Fibroblast of skin of right quadriceps (primary cell): ENCODE measurements at places on chromosomes 2 and 18.

DNA sequence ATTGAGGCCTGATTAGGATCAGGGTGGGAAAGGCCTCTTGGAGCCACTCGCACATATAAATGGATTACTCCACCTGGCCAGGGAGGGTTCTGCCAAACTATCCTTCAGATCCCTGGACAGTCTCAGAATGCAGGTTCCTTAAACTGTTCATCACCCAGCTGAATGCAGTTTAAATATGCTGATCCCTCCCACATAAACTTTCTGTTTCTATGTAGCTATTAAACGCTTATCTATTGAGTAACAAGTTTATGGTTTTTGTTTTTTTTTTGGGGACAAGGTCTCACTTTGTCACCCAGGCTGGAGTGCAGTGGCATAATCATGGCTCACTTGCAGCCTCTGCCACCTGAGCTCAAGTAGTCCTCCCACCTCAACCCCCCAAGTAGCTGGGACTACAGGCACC is 1.9 kb downstream of the CAD start:
- DNase-seq = no peak

- DNase-seq = no peak
Observed at GRCh38 chr2:54642677-54643430, 80.6 kb upstream of the EML6 start.

DNA sequence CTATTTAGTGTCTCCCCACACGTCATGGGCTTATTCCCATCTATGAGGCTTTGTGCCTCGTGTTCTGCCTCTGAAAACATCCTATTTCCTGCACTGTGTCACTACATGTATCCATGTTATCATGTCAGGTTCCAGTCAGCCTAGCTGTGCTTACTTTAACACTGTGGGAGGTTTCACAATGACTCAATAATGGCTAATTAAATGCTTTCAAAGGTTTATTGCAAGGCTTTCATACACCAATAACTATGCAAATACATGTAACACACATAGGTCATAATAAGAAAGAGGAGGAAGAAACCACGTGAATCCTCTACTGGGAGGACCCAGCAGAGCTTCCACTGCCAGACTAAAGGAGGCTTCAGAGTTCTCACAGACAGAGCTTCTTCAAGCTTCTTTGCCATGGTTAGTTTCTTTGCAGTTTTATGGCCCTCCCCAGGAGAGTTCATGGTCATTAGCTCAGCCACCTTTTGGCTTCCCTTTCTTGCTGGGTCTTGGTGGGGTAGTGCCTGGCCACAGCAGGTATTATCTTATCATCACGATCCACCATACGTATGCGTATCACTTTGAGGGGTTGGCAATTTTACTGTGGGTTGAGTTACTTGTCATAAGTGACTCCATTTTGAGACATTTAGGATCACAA is 5.1 kb upstream of the COLEC12 start:
- peak; percentile 42 for DNase-seq

DNA sequence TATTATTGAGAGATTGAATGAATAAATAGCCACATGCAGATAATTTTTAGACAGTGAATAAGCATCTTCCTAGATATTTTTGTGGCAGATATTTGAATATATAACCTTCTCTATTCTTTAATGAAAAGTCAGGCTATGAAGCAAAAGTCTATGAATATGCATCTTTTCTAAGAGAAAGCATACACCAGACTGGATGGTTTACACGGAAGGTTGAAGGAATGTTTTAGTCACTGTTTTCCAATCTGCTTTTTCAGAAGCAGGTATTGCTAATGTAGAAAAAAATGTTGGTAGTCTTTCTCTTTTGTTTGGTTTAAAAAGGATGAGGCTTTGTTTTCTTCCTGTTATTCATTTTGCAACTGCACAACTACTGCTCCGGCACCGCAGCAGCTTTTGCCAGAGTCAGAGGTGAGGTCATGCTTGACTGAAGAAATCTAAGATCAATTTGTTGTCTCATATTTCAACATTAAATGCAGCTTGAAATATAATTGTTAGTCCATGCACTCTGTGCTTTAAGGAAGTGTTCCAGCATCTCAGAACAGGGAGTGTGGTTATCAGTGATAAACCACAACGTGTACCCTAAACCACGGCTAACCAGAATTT is 1540.8 kb upstream of the PIK3C3 start:
- peak; percentile 22 for DNase-seq

DNA sequence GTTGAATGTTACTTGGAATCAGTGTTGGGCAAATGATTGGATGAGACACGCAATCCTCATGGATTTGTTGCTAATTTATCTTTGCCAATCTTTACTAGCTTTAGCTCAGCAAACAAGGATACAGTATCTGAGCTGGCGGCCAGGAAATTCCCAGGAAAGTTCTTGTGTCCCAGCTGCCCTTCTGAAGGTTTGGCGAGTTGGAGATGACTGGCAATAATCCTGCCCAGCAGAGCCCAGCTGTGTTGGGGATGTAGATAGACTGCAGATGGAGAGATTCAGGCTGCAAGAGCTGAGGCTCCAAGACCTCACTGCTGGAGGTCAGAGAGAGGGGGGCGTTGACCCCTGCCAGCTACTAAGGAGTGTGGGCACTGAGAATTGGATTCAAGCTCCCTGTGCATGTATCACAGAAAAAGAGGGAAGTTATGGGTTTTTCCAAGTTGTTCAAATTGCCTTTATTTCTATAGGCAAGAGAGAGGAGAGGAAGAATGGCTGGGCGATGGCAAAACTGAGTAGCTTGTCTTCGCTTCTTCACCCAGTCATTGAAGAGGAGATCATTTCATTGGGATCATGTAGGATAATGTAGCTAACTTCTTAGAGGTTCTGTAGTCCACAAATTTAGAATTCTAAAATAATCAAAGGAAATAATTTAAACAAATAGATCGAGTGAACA is 506.8 kb upstream of the LRATD1 start:
- no peak for DNase-seq

DNA sequence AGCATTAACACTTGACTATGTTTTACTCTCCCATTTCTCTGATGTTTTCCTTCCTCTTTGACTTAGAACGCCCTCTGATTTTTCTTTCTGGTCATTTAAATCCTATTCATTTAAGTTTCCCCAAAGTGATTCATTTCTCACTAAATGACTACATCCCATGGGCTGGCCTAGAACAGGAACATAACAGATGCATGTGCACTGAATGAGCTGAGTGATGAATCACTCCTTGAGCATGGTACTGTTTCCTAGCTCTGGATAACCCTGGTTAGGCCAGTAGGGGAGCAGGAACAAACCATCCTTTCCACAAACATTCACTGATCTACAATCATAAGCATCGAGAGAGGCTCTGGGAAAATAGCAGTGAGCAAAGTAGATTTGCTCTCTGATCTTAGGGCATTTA is 221.9 kb upstream of the SETBP1 start:
- peak; percentile 83 for DNase-seq

DNA sequence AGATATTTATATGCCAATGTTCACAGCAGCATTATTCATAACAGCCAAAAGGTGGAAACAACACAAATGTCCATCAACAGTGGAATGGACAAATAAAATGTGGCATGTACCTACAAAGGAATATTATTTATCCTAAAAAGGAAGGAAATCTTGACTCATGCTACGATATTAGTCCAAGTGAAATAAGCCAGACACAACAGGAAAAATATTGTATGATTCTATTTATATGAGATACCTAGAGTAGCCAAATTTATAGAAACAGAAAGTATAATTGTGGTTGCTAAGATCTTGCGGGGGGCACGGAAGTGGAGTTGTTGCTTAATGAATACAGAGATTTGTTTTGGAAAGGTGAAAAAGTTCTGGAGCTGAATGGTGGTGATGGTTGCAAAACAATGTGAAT is 33.0 kb upstream of the CCDC150 start:
- DNase-seq = no peak

DNA sequence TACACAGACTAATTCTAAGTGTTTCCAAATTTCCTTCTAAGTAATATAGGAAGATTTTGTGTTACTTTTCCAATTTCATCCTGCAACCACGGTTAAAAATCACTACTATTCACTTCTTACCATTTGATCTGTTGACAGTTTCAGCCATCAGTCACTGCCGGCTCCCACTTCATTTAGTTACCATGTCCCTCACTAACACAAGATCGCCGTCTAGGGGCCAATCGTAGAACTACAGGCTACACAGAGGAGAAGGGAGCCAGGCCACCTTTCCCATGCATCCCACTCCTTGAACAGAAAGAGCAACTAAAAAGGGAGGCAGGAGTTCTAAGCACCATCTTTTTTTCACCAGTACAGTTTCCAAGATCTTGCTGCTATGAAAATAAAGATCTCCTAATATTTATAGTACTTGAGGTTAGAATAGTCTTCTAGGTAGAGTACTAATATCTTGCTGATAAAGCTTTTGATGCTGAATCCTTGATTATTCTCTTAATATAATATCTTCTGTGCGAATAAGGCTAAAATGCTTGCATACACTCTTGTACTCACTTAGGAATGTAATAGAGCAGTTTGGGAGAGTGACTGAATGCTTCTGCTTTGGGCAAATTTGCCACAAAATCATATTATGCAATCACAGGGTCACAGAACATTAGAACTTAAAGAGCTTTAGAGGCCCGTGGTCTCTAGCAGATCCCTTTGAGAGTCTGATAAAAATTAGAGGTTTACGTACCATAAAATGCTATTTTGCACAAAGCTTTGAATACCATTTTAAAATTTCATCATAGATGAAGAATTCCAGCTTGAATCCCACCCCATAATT is 39.5 kb upstream of the CYP1B1 start:
- peak; percentile 79 for DNase-seq

- no peak for DNase-seq
Observed at GRCh38 chr2:217643789-217644301, 358.9 kb downstream of the TNS1 start.

GRCh38 chr2:169540146-169540545 is 30.6 kb downstream of the KLHL41 start:
- no peak for DNase-seq

DNA sequence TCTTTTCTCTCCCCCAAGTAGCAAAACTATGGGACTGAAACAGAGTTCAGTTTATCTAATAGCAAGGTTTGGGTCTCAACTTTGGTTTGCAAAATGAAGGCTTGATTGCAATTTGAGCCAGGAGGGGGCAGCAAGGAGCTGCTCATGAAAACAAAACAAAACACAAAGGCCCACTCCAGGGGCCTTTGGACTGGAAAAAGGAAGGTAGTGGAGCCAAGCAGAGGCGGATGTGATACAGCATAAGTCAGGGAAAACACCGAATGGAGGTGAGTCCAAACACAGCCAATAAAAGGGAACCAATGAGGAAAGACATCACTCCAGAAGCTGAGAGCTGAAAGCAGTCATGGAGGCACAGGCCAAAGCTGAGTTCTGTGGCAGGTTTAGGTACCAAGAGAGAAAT is 799.7 kb upstream of the ACVR2A start:
- peak; percentile 23 for DNase-seq

GRCh38 chr2:226334981-226335720 is 464.5 kb downstream of the IRS1 start:
- peak; percentile 44 for DNase-seq

DNA sequence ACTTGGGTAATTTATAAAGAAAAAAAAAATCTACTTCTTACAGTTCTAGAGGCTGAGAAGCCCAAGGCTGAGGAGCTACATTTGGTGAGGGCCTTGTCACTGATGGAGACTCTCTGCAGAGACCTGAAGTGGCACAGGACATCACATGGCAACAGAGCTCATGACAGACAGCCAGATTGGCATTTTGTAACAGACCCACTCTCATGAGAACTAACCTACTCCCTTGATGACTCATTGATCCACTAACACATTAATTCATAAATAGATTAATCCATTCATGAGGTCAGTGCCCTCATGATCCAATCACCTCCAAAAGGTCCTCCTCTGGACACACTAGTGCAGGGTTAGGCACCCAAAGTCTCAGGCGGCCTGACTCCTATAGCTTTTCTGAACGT is 318.4 kb downstream of the GULP1 start:
- no peak for DNase-seq

GRCh38 chr18:37584217-37584616 is 18.6 kb upstream of the CELF4 start:
- no peak for DNase-seq

DNA sequence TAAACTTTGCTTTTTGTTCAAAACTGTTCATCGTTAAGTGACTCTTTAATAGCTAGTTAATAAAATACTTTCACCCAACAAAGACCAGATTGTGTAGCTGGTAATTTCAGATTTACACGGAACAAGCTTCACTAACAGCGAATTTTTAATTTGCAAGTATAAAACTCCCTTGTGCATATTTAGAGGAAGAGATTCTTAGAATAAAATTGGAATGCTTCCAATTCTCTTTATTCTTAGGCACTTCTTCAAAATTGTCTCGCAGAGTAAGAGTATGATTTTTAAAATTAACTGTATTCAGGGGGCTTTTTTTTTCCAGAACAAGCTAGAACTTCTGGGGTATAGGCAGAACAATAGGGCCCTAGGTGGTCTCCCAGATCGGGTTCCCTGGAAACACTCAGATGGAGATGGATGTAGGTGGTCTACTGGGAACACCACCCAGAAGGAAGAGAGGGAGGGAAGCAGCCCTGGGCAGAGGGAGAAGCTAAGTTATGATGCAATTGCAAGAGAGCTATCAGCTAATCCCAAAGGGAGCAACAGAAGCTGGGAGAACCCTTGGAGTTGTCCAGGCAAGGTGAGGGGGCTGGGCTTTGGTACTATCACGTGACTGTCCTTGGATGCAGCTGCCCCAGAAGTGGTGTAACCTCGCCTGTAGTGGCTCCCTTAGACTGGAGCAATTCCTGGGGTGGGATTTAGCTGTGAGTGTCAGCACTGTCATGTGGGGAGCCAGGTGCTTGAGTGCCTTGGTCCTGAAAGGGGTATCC is 151.7 kb upstream of the ASB18 start:
- DNase-seq = no peak

DNA sequence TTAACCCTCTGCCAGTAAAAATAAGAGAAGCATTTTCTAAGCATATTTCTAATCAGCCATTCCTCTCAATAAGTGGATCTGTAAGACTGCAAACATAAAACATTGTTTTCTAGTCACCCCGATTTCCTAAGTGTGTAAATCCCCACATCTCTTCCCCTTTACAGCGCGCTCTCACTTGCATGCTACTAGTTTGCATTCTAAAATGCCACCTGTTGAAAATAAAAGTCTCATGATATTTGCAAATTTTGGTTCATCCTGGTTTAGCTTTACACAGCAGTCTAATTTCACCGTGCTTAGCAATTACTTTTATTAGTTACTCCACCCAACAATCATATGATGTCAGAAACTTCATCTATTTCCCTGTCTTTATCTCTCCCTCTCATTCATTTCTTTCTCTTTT is 1230.7 kb upstream of the ZEB2 start:
- no peak for DNase-seq

DNA sequence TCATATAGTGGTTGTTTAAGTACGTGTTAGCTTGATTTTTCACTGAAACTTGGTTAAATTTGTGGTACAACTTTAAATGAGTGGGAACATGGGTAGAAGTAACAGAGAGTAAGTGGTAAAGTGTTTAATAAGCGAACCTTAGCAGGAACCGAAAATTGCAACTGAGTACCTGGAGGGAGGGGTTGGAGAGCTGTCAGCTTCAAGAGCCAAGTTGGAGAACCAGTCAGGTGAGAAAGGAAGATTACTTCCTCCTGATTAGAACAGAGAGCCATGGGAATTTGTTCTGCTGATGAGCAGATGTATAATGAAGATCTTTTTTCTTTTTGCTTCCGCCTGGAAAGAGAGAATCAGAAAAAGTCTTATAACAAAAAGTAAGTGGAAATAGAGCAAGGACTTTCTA is 158.4 kb upstream of the CDH7 start:
- DNase-seq = no peak

- DNase-seq = peak; percentile 47
Observed at GRCh38 chr2:64837925-64838641, 151.1 kb upstream of the SLC1A4 start.
